ENCODE measurements at places on chromosomes 16 and 17. TPM values are rescaled to one million over a fixed set of nuclear protein-coding genes. Genes with fewer than 3 reads are reported as not detected.

GRCh38 chr17:50495918-50496317, 12.3 kb upstream of the MYCBPAP start:
- DNase-seq = no peak

Gene KRTAP9-4
- total RNA-seq = not detected

Gene PLA2G10
- not detected for total RNA-seq

- DNase-seq = no peak
These were observed 54.8 kb downstream of the OR1D5 start for GRCh38 chr17:3008336-3009288.

Gene QRICH2
- 0.46 TPM for total RNA-seq

- DNase-seq = no peak
These were observed 84.7 kb downstream of the MYO1D start for GRCh38 chr17:32792207-32792606.

DNA sequence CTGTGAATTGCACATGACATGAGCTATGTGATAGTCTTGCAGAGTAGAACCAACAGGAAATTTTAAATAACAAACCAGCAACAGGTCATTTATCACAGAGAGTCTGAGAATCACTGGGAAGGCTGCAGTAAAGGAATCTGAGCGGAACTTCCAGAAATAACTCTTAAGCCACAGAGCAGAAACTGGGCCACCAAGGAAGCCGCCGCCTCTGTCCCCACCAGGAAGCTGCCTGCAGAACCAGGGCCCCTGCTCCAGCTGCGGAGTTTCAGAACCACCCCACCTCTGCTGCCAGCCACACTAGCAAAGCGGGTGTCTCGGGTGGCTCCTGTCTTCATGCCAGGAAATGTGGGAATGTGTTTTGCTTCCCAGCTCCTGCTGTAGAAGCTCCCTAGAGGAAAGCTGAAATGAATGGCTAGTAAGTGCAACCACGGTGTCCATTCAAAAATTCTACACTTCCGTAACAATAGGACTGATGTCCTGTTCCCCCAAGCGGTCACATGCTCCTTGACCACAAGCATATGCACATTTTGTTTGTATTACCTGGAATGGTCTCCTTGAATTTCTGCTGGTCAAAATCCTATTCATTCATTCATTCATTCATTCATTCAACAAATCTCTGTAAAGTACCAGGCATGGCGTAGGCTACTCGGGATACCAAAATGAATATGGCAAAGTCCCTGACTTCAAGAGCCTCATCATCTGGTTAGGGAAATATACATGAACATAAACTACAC, 7.7 kb upstream of the ITPRIPL2 start:
- DNase-seq = no peak

Gene CDIPT
- total RNA-seq = 40.6 TPM

GRCh38 chr17:65855675-65856074, 294.2 kb upstream of the AXIN2 start:
- no peak for DNase-seq

DNA sequence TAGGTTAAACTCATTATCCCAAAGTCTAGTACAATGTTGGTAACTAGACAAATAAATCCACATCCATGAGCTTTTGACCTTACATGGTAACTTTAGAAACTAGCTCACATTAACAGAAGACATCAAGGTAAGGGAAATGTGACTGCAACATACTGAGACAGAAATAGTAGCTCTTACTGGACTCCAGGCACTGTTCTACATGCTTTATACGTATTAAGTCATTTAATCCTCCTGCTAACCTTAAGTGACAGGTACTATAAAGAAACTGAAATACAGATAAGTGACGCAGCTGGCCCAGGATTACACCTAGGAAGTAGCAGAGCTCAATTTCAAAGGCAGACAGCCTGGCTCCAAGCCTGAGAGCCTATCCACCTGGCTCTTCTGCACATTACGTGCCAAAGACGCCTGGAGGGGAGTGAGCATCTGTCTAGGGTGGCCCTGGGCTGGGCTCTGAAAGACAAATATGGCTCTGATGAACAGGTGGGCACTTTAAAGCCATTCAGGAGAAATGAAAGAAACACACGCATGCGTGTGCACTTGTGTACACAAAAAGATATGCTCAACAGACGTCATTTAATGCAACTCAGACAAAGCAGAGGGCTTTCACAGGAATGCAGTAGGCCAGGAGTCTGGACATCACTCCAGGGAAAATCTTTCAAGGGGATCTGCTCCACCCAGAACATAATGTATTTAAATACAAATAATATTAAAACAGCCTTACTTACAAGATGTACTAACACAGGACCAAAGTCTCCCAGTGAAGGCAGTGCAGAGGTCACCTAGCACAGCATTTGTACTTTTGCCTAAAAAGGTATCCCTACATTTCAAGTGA, 4.4 kb downstream of the ZC3H7A start:
- DNase-seq = no peak

DNA sequence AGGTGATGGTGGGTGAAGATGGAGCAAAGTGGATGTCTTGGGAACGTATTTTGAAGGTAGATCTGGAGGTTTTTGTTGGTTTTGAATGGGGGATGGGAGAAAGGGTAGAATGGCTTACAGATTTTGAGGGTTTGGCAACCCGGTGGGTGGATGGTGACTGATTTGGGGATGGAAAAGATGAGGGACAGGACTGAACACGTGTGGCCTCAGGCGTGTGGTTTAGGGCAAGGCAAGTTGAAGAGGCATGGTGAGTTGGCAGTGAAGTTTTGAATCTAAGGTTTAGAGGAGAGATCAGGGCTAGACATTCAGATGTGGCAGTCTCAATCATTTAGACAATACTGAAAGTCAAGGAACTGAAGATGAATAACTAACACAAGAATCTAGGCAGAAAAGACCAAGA, 5.0 kb upstream of the DCTPP1 start:
- DNase-seq = peak; percentile 72

Gene TLCD2
- 0.10 TPM for total RNA-seq

Gene ADAP2
- 1.3 TPM for total RNA-seq

DNA sequence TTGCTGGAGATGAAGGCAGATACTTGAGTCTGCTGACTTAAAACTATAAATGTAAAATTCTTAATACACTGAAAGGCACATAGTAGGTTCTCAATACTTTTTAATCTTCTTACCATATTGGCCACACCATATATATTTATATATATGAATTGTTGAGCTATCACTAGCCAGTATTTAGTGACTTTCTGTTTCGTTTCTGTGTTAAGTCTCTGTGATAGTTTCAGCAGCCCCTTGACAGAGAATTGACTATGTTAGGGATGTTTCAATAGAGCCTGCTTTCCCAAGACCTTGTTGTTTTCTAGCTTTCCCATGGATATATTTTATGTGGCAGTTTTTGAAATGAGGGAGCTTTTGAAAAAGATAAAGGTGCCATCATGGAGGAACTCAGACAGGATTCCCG, 206.5 kb upstream of the GOT2 start:
- no peak for DNase-seq

DNA sequence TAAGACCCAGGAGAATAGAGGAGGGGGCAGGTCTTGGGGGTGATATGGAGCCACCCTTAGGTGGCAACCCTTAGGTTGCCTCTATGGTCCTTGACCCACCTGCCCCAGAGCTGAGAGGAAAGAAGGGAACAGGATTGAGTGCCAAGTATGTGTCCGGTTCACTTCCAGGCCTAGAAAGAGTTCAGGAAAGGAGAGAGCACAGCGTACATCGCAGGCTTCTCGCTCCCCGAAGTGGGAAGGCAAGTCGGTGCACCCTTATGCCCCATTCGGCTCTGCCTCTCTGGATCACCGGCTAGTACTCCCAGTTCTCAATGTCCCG, 631 bp downstream of the SP6 start:
- DNase-seq = no peak

- no peak for DNase-seq
These were observed 6.1 kb downstream of the SSTR5 start for GRCh38 chr16:1078579-1079021.

GRCh38 chr17:31935512-31935911, 1.3 kb upstream of the SUZ12 start:
- DNase-seq = no peak

- no peak for DNase-seq
These were observed 11.1 kb downstream of the CMTM2 start for GRCh38 chr16:66590322-66590721.

Gene ICAM2
- total RNA-seq = 45.2 TPM

- DNase-seq = no peak
These were observed 3.4 kb upstream of the SEC14L5 start for GRCh38 chr16:4954714-4955113.

DNA sequence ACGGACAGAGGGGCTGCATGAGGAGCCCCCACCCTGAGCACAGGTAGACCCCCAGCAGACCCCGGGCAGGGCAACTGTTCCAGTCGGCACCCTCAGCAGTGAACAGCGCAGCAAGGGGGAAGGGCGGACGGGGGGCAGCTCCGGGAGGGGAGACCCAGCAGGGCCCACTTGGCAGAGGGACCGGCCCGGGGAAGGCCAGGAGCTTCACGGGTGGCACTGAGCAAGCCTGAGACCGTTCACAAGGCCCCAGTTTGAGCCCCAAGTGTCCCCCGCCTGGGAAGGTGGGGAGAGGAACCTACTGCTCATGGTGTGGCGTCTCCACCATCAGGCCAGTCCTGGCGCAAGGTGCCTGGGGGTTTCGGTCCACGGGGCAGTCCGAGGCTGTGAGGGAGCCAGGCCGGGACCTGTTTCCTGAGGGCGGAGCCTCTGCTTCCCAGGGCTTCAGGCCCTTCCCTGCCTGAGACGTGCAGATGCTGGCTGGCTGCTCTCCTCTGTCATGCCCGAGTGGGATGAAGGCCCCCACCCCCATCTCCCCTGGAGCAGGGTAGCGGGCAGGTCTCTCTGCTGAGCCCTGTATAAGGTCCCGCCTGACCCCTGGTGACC, 54.4 kb upstream of the GNG13 start:
- DNase-seq = no peak

Gene TIMP2
- total RNA-seq = 1.1 TPM

Gene ZACN
- 6.8 TPM for total RNA-seq

- DNase-seq = no peak
These were observed at the start of gene TM4SF5 for GRCh38 chr17:4771519-4772234. TSS of gene TM4SF5 (plus strand) at chr17:4771886. CDS start at chr17:4771923, 37 bp downstream.

DNA sequence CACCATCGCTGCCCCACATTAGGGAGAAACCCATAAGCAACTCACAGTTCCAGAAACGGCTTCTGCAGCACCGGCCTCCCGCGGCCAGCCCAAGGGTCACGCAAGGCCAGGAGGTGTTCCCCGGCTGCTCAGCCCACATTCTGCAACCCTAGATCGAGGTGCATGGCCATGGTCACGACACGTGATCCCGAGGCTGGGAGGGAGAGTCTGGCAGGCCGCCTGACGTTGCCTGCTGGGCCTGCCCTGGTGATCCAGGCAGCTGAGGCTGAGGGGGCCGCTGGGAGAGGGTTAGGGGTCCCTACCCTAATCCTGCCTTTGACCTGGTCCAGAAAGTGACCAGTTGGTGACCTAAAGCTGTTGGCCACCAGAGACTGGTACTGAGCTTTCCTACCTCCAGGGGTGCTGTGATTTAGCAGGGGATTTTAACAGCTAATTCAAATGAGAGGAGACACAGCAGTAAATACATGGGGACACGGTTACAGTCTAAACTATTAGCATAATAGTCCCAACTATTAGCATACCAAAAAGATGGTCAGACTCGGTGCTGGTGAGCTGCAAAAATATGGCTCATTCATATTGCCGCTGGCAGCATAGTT, 97.4 kb upstream of the CIBAR2 start:
- DNase-seq = no peak

- no peak for DNase-seq
These were observed 7.7 kb downstream of the CBX4 start for GRCh38 chr17:79831265-79832217.

Gene SLC22A31
- 3.7 TPM for total RNA-seq

GRCh38 chr17:49553676-49554335, 21.9 kb upstream of the NXPH3 start:
- no peak for DNase-seq

- DNase-seq = no peak
These were observed 61.4 kb downstream of the ZDHHC7 start for GRCh38 chr16:84949772-84950436.

Gene CLEC18A
- 0.09 TPM for total RNA-seq

Gene CFDP1
- total RNA-seq = 47.5 TPM

DNA sequence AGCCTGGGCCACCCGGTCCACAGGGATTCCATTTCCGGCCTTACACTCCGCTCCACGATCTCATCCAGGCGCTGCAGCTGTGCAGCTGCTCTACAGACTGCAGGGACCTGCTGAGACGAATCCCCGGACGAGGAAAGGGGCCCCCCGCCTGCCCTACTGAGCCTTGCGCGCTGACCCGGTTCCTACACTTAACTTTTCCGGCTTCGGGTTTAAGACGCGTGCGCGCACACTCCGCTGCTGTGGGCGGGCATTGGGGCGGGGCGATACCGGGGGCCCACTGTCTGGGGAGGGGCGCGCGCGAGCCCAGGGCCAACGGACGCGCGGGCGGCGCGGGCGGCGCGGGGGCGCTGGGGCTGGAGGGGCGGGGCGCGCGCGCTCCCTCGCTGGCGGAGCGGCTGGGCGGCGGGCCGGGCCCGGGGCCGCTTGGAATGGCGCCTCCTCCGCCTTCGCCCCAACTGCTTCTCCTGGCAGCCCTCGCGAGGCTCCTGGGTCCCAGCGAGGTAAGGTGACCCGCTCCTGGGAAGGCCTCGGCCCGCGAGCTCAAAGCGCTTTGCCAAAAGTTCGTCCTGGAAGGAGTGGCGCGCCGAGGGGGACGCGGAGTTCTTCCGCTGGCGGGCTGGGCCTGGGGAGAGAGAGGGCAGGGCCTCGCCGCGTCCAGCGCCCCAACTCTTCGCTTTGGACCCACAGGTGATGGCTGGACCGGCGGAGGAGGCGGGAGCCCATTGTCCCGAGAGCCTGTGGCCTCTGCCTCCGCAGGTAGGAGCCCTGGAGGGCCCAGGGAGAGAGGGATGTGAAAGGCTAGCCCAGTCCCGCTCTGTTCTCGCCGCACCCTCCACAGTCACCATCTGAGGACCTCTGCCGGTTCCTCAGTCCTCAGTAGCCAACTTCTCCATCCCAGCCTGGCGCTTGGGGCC, at the start of gene TP53I13:
Gene TP53I13 (plus strand): TSS at position 371 of the 914 bp plus-strand sequence. CDS start 58 bp downstream, at position 429.
- peak; percentile 87 for DNase-seq

Gene COX6A2
- total RNA-seq = not detected

Gene ZNF646
- 35.6 TPM for total RNA-seq

- peak; percentile 66 for DNase-seq
These were observed 102.2 kb downstream of the TRIM37 start for GRCh38 chr17:59004338-59005111.

Gene ABCA6
- not detected for total RNA-seq

GRCh38 chr16:68617734-68618133, 27.4 kb upstream of the CDH3 start:
- DNase-seq = no peak

Measured in activated naive CD4-positive, alpha-beta T cell treated with anti-CD3 and anti-CD28 coated beads, Interleukin-2, amount 50 U/mL, for 72 hours (primary cell).